ENCODE measurements at places on chromosomes 16 and 17.

- no peak for DNase-seq
Measured at GRCh38 chr17:66063686-66064085, 128.2 kb downstream of the CEP112 start.

GRCh38 chr16:13139661-13140241, 238.4 kb downstream of the SHISA9 start:
- no peak for DNase-seq

DNA sequence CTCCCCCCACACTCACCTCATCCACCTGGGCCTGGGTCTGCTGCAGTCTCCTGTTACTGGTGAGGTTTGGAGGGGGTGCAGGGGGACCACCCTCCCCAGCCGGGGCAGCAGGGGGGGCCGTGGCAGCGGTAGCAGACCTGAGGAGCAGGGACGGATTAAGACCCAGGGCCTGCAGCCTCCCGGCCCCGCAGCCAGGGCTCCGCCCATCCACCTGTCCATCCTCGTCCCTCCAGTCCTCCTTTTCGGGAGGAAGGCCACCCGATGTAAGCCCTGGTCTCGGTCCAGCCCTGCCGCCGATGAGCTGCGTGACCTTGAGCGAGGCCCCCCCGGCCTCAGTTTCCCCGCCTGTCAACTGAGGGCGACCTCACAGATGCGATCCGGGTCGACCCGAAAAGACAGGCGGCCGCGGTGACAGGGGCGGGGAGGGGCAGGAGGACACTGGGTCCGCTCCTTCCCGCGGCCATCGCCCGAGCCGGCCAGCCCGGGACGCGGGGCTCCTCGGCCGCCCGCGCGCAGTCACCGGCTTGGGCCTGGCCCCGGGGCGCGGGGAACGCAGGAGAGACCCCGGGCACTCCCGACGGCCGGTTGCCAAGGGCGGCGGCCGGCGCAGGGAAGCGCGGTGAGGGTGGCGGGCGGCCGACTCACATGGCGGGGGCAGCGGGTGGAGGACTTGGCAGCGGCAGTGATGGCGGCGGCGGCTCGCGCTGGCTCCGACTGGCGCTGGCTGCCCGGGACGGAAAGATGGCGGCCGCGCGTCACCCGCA, at the start of gene VAMP2:
VAMP2 (minus strand) TSS at position 716 of the 764 bp plus-strand sequence; CDS start at position 647, 69 bp downstream.
- DNase-seq, result peak; percentile 87

DNA sequence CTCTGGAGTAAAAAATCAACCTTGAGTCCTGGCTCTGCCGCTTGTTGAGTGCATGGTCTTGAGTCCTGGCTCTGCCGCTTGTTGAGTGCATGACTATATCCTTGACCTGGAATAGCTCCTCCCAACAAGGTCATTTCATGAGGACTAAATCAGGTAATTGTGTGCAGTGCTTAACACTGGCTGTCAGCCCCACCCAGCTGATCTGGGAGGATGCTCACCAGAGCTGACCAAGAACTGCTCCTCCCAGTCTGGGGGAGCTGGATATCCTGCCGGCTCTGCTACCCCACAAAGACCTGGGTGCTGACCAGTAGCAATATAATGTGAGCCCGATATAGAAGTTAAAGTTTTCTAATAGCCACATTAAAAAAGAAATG, 20.7 kb upstream of the LGALS9 start:
- DNase-seq, result no peak

DNA sequence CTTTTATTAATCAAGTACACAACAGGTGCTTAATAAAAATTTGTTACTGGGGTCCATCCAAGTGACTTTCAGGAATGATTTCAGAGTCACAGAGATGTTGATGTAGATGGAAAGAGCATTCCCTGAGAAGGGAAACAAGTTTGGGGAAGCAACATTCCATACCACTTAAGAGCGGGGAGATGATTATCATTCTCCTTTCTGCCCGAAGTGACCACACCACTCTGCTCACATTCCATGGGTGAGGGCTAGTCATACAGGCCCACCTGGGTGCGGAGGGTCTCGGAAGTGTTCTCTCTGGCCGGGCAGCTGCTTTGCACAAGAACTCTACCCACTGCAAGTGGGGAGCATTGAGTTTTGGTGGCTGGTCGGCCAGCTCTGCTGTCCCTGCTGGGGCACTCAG, 231.4 kb downstream of the SNX29 start:
- no peak for DNase-seq

DNA sequence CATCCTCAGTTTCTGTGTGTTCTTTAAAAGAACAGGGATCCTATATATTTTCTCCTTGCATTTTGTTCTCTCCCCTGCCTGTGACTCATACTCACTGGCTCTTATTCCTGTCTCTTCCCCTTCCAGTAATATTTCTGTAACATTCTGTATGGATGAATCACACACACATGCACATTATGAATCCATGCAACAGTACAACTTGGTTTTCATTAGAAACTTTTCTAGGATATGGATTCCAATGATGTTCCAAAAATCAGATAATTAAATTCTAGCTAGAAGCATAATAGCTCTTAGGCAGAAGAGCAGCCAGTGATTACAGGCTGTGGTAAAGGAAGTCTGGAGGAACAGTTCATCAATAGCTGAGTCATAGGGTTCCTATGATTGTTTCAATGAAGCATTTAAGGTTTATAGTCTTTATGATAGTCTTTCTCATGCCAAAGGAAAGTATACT, 119.6 kb upstream of the PMFBP1 start:
- DNase-seq, result no peak

DNA sequence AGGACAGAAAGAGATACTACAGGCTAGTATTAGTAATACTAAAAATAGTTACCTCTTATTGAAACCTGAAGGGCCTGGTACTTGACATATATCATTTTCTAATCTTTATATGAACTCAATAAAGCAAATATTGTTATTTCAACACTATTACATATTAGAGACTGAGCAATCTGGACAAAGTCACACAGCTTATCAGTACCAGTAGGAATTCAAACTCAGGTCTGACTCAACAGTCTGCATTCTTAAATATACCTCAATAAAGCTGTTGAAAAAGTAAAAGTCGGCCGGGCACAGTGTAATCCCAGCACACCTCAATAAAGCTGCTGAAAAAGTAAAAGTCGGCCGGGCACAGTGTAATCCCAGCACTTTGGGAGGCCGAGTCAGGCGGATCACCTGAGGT, 67.4 kb downstream of the KANSL1 start:
- no peak for DNase-seq

DNA sequence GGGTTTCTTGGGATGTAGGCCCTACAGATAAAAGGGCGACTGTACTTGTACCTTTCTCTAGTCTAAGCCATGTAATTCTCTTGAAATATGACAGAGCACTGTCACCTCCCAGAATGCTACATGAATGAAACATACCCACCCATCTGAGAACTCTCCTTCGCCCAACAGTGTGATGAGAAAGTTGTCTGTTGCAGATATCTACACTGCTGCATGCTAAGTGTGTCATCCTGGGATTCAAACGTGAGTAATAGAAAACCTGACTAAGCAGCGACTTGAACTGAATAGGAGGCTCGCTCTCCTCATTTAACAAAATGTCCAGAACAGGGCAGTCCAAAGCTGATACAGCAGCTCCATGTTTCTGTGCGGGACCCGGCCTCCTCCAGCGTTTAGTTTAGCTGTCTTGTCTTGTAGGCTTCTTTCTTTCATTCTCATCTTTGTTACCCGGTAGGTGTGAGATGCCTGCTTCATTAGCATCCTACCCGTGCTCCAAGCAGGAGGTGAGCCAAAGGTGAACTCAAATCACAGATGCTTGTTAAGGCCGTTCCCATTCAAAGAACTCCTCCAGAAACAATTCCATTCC, 211.9 kb downstream of the PRKCA start:
- DNase-seq, result no peak

All from CD4-positive, alpha-beta T cell treated with Interleukin-12 subunit alpha and Interleukin-12 subunit beta, for 1 hour (primary cell).